ENCODE measurements at places on chromosomes 1 and 21.

GRCh38 chr1:91596474-91596873, 95.8 kb downstream of the CDC7 start:
- no peak for DNase-seq

DNA sequence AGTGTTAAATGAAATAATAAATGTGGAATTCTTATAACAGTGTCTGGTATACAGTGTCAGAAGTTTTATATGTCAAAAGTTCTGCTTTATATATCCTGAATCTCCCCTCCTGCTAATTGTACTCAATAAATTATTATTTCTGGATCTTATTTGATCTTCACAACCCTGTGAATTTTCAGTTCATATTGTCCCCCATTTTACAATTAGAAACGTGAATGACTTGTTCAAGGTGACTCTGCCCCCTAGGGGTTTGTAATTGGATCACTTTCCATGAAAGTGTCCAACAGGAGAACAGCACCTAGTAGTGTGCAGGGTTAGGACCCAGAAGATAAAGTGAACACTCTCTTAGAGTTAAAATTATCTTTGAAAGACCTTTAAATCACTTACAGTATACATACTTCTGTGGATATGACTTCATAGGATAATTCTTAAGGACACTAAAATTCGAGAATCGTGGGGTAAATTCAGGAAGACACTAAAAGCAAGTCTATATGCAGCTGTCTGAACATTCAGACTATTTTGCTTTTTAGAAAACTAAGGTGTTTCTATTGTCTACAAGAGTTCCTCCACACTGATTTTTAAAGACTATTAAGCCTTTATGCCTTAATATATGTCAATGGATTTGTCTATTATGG, 4.5 kb upstream of the DDR2 start:
- no peak for DNase-seq

- DNase-seq, result no peak
Measured at GRCh38 chr1:5563861-5564577, 428.2 kb downstream of the NPHP4 start.

- DNase-seq, result no peak
Measured at GRCh38 chr1:167438171-167439138, 79.9 kb downstream of the CD247 start.

DNA sequence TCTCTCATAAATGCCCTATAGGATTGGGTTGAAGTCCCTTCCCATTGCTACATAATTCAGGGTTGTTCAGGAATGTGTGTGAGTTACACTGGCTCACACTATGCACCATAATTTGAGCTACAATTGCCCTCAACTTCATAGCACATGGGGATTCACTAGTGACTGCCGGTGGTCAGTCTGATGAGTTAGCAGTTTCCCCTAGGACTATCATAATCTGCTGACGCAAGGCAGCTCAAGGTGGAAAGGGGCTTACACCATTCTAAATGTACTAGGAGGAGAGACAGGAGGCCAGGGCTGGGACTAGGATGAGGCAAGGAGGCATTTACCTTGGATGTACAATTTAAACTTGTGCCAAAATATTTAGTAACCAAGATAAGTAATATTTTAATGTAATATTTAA, 224.7 kb downstream of the GRIK1 start:
- no peak for DNase-seq

DNA sequence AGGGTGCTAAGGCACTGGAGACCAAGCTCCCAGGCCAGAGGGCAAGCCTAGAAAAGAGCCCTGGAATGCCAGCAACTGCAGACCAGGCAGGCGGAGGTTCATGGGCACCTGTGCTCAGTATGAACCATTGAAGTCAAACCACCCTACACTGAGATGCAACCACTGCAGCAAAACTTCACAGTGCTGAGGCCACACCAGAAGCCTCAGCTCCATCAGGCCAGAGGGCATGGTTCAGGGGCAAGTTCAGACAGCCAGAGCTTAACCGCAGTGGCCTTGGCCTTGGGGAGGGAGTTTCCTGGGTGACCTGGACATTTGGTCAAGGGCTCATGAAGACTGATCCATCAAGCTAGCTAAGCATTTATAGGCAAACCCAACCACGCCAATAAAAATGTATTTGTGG, 7.1 kb downstream of the RCC2 start:
- DNase-seq, result no peak

DNA sequence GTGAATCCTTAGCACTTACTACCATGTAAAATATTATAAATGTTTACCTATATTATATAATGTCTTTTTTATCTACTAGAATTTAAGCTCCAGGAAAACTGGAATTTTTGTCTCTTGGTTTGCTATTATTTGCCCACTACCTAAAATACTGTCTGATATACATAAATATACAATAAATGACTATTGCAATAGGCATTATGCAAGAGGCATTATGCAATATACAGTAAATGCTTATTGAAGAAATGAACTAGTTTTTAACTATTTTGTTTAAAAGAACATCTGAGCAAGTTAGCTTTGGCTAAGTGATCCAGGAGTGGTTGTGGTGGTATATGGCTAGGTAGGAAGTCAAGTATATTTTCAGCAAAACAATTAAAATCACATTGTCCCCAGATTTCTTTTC, 640.2 kb upstream of the PKN2 start:
- no peak for DNase-seq

DNA sequence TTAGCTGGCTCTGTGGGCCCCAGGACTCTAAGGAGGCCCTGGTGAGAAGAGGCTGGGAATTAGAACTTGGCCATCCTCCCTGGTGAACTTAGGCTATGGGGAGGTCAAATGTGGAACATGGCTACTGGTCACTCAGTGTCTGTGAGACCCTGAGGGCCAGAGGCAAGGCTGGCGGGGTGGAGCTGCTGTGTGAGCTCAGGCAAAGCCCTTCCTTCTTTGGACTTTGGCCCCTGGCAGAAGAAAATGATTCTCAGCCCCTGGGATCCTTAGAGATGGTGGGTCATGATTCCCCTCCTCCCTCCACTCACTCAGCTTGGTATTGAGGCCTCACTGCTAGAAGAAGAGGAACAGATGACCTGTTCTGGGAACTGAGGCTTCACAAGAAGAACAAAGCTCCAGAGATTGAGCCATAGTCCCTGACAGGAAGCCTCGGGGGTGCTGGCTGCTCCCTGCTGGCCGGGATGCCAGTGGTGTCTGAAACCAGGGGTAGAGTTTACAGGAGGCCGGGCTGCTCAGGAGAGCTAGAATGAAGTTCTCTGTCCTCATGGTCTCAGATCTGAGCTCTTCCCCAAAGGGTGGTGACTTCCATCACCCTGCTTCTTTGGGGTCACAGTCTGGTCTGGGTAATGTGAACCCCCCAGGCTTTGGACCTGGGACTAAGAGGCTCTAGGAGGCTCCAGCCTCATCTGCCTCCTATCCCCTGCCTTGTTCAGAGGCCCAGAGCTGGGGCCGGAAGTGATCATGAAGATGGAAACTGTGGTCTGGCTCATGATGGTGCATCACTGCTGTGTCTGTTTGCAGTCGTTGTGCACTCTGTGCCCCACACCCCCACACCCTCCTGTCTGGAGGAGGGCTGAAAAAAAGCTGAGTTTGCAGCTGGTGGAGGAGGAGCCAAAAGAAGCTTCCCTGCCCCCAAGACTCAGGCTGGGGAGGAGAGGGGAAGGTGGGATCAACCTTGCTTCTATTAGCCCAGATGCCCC, 905 bp downstream of the BTBD19 start:
- no peak for DNase-seq

DNA sequence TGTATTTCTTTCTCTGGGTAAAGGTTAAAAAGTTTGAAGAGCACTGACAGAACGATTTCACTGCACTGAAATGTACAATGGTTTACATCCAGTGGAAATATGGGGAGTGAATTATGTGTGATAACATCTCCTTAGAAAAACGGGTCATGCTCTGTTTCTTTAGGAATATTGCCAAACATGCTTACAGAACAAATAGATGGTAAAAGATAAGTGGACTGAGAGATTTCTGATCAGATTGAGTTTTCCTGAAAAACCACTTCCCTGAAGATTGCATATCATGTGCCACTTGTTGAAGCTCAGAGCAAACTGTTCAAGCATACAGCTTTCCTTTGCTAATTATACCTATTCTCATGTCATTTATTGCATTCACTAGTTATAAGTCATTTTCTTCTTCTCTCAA, 29.9 kb upstream of the DISP1 start:
- no peak for DNase-seq

DNA sequence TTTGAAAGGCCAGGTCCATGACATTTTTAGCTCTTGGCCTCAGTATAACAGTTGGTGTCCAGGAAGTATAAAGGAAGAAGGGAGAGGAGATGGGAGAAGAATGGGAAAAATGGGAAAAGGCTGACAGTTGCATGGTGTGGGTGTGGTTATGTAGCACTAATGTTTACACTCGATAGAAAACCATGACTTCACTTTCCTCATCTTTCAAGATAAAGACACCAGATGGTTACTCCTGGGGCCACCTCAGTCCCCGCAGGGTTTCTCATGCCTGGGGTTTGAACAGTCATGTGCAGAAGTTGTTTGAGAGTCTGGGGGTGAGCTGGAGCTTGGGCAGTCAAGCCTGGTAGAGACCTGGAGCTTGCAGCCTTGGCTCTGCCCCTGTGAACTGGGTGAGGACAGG, 7.9 kb downstream of the PGBD2 start:
- DNase-seq, result no peak

DNA sequence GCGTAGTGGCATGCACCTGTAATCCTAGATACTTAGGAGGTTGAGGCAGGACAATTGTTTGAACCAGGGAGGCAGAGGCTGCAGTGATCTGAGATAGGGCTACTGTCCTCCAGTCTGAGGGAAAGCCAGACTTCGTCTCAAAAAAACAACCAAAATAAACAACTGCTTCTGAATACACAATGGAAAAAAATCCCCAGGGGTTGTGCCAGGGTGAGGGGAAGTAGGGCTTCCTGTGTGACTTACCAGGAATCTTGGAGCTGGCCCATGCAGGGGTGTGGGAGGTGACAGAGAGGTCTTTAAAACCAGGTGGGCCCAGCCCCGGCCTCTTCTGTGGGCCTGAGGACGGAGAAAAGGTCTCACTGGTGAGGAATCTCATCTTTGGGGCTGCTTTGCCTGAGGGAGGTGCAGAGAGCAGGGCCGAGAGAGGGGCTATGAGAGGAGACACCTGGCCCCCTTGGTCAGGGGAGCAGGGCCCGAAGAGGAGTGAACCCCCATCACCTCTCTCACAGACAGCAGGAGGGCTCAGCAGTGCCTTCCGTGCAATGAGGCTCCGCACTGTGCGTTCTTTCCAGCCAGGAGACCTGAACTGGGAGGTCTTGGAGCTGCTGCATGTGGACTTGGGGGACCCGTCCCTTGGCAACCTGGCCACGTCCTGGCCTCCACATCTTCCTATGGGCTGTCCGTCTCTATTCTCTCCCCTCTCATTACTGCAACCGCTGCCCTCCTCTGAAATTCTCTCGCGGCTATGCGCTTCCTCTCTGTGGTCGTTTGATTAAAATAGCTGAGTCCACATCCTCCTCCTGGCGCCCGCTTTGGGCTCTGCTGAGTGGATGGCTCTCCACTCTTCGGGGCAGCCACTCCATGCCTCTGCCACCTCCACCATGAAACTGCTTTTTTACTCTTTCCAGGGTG, 10.7 kb downstream of the PLA2G5 start:
- no peak for DNase-seq

DNA sequence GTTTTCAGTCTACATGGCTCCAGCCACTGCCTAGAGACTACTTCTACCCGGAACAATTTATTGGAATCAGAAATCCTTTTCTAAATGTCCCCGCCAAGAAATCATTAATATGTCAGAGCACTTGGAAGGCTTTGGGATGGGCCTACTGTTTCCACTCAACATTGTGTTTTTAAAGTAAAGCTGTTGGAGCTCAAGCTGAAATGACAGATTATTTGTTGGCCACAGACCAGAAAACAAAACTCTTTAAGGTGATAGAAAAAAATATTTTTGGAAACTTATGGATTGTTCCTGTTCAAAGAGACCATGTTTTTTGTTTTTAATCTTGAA, 496 bp downstream of the VPS45 start:
- no peak for DNase-seq

- DNase-seq, result no peak
Measured at GRCh38 chr1:180274221-180274620, 44.2 kb downstream of the LHX4 start.

DNA sequence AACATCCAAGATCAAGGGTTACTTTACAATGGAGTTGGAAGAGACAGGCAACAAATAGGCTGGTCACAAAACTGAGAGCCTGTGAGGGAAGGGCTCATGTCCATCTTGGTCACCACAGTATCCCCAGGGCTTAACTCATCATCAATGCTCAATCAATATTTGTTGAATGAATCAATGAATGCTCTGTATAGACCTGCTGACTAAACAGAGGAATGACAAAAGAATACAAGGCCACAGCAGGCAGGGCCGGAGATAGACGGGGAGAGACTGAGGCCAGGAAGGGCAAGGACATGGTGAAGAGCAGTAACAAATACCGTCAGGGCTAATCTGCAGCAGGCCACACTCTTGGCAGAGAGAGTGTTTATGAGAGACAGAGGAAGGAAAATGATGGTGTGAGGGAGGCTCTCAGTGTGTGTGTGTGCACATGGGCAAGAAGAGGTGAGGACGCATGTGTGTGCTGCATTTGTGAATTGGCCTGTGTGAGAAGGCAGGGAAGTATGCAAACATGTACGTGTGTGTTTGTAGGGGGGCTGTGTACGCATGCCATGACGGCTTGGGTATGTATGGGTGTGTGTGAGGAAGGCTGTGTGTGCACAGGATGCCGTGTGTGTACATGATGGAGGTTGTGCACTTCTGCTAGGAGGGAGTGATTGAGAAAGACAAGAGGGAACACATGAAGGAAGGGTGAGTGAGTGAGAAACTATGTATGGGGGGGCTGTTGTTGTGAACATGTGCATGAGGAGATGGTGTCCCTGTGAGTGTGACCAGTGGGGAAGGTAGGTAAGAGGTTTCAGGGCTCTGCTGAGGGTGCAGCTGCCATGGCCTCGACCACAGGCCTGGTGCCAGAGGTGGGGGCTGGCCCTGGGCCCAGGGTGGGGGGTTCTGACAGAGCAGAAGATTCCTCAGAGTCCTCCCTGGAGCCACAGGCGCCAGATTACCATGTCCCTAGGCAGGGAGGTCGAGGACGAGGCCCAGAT, 15.4 kb downstream of the AHDC1 start:
- no peak for DNase-seq

GRCh38 chr21:45148316-45148990, 74.1 kb downstream of the ADARB1 start:
- DNase-seq, result no peak

- DNase-seq, result no peak
Measured at GRCh38 chr1:219041141-219041540, 132.5 kb upstream of the LYPLAL1 start.

DNA sequence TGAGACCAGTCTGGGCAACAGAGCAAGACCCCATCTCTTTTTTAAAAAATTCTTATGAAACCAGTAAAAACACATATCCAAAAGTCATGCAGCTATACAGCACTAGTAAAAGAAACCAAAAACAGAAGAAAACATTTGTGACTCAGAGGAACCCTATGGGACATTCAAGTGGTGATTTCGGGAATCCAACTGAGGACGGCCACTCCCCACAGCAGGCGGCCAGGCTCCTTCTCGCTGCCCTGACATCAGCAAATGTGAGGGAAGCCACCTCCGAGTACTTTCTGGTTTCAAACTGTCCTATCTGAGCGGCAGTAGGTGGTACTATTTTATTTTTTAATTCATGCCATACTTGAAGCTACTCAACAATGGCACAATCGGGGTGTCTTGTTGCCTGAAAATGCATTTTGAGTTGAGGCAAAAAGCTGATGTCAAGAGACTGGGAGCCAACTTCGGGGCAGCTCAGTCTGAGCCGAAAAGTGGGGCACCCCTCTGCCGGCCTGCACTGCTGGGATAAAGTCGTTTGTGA, 3.3 kb downstream of the SUMO3 start:
- DNase-seq, result no peak
